ENCODE measurements at places on chromosomes 11 and 22.

GRCh38 chr11:67416416-67417335, 1.2 kb downstream of the CARNS1 start:
- peak; percentile 29 for DNase-seq

GRCh38 chr11:45658292-45658991, 7.0 kb downstream of the CHST1 start:
- DNase-seq: peak; percentile 83

GRCh38 chr22:32764330-32765131, 37.0 kb upstream of the TIMP3 start:
- DNase-seq: peak; percentile 95

GRCh38 chr11:10017911-10018310, 276.1 kb downstream of the SBF2 start:
- no peak for DNase-seq

GRCh38 chr11:94020777-94021481, at the start of gene HEPHL1:
HEPHL1 (plus strand) TSS chr11:94021354; CDS start chr11:94021369, 15 bp downstream.
- DNase-seq: no peak

DNA sequence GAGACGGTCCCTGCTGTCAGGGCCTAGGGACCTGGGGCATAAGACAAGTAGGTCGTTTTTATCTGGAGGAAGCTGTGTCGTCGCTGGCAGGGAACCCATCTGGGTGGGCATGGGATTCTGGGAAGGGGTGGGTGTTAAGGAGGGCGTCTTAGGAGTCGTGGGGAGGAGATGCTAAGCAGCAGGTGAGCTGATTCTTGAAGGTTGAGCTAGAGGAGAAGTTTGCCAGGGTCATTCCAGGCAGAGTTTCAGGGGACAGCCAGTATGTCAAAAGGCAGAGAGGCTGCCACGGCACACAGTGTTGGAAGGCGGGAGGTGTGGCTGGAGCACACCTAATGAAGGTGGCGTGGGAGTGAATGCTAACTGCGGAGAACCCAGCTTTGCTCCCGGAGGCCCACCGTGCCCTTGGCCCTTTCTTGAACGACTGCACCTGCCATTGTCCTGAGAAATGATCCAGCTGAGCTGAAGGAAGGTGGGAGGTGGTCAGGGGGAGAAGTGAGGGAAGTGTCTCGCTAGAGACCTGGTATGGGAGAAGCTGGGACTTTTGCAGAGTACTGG, 1.3 kb downstream of the FAM118A start:
- no peak for DNase-seq
